ENCODE measurements at places on chromosomes 1 and 21. TPM values are rescaled to one million over a fixed set of nuclear protein-coding genes. Genes with fewer than 3 reads are reported as not detected.

Gene KRTAP19-1
- polyA plus RNA-seq, result not detected

DNA sequence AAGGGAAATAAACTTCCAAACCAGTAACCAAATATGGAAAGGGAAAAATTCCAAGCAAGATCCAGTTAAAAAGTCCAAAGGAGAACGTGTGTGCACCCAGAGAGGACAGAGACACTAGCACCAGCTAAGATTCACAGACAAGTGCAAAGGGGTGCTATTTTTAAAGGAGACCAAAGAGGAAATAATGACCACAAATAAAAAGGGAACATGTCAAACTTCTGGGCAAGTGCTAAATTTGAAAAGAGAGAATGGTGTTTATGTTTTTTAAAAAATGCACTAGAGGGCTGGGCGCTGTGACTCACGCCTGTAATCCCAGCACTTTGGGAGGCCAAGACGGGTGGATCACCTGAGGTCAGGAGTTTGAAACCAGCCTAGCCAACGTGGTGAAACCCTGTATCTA, 8.6 kb downstream of the JAM2 start:
- DNase-seq, result no peak

- no peak for DNase-seq
Measured at GRCh38 chr1:159092036-159092760, 15.6 kb upstream of the AIM2 start.

DNA sequence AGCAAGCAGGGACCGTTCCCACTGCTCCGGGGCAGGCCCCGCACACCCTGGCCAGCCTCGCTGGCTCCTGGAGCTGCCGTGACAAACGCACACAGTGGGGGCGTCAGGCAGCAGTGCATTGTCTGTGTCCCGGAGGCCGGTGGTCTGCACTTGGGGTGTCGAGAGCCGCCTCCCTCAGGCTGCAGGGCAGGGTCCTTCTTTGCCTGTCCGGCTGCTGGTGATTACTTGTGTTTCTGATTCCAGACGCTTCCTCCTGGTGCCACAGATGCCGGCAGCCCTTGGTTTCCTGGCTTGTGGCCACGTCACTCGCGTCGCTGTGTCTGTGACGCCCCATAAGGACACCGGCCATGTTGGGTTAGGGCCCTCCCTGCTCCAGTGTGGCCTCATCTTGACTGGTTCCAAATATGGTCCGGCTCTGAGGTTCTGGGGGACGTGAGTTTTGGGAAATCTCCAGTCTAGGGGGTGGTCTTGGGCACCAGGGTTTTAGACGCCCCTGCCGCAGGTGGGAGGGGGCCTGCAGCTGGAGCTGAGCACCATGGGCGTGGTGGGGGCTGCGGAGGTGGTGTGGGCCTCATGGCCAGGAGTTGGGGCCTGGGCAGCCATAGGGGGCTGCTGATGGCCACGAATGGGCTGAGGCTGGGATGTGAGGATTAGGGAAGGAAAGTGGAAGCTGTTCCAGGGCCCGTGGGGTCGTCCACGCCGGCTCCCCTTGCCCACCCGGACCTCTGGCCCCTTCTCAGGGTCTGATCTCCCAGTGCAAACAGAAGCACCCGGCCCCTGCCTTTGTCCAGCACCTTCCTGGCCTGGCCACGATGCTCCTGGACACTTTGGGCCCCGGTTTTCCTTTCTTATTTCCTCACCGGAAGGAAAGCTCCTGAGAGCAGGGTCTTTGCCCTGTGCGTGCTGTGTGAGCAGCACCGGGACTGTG, 41.0 kb downstream of the SLX9 start:
- DNase-seq, result no peak

GRCh38 chr1:18513995-18514394, 33.3 kb downstream of the KLHDC7A start:
- peak; percentile 13 for DNase-seq

Data from renal cortex interstitium (tissue), 15 donors.